ENCODE measurements at places on chromosomes 5 and 9.
A peak's percentile ranks its signal among the peaks of the same experiment; 100 is the strongest.

DNA sequence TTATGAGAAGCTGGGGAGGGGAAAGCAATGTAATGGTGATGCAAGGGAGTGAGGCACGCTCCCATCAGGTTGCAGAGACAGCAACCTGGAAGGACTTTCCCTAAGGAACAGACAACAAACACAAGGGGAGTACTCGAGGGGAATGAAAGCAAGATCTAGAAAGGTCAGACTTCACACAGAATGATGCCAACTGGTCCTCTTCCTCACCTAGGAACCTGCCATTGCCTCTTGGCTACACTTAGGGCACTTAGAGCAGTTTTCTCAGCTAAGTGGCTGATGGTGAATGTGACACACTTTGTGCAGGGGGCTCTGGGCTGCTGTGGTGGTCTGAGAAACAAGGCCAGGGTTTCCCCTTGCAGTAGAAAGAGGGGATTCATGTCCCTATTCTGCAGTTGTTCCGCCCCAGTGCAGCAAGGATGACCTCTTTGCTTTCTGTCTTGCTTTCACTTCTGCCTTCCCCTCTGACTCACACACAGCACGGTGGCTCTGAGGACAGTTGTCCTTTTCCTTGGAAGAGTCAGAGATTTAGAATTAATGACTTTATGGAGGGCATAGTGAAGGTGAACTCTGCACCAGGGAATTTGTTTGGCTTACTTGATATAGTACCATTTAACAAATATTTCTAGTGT is 394.0 kb upstream of the KLF4 start:
- DNase-seq, result no peak

DNA sequence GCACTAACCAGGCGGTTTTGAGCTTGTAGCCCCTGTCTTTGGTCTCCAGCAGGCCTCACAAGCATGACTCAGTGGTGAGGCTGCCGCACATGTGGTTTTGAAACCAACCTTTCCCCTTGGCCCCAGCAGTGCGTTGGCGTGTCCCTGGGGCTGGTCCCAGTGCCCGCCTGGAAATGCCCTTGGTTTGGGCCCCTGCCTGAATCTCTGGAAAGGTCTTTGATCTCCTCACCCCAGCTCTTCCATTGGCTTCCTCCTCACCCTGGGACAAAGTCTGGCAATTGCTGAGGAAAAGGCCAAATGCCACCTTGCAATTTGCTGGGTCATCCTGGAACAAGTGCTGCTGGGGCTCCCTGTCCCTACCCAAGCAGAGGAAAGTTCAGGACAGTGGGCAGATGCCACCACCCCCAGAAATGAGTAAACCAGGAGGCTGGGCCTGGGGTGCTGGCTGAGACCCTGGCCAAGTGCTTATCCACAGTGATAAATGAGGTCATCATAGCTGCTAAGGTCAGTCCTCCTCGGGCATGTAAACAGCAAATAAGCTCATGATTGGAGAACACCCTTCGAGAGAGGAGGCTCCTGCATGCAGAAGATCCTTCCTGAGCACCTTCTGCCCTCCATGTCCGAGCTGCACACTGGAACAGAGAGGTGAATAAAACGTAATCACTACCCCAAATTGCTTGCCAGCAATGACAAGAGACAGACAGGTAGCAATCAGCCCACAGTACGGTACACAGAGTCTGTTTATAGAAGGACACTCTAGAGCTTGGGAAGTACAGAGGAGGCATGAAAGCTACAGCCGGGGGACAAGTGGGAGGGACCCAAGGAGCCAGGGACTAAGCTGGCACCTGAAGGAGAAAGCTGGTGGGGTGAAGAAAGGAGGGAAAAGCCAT is 98.9 kb upstream of the CPEB4 start:
- no peak for DNase-seq

GRCh38 chr9:87795178-87795577 is 69.3 kb downstream of the CTSL start:
- DNase-seq, result no peak

GRCh38 chr5:20536813-20537212 is 548.8 kb upstream of the CDH18 start:
- DNase-seq, result no peak

DNA sequence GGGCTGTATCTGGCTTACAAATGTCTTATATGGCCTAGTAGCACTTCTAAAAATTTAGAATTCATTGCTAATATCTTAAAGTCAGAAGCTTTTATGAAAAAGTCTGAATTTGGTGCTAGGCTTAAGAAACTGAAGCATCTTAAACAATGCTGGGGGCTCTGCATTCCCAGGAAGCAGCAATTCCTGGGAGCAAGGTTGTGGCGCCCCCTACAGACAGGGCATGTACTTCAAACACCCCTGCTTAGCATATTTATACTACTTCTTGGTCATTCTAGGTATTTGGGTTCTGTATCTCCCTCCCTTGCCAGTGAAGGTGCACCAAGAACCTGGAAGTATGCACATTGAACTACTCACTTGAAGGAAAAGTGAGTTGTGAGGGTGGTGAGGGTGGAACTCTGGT is 64.6 kb upstream of the GRIA1 start:
- DNase-seq, result no peak

DNA sequence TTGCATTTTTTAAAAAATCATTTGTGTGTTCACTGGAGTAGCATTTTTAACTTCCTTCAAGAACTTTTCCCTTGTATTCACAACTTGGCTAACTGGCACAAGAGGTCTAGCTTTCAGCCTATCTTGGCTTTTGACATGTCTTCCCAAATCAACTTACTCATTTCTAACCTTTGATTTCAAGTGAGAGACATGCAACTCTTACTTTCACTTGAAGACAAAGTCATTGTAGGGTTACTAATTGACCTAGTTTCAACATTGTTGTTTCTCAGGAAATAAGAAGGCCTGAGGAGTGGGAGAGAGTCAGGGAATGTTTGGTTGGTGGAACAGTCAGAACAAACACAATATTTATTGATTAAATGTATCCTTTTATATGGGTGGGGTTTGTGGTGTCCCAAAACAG is 95.0 kb upstream of the C9orf72 start:
- DNase-seq, result no peak

DNA sequence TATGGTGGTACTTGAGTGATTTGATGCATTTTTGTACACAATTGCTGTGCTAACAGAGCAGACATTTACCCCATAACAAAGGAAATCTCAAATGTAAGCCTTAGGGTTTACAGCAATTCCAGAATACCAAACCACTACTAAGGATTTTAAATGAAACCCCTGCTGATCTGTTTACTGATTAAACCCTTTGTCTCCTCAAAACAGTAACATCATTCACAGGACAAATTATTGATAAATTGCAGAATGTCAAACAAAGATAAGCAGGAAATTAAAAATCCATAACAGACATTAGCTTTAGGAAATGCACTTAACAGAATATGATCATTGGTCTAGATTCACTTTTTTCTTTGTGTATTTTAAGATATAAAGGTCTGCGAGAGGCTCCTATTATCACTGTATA is 1016.4 kb upstream of the DMAC1 start:
- DNase-seq, result no peak

DNA sequence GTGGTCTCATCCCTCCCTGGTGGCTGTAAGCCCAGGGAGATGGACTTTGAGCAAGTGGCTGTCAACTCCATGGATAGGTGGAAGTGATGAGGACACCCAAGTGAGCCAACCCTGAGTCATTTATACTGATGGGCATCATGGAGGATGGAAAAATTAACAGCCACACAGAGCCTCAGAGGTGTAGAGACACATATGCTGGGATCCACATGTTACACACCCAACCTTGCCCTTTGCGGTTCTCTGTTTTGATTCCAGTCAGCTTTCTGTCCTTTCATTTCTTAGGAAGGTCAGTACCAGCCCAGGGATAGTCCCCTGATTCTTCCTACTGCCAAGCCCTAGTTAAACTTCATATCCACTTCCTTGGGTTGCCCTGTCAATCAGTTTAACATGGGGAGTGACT is 51.9 kb downstream of the PSAT1 start:
- no peak for DNase-seq

DNA sequence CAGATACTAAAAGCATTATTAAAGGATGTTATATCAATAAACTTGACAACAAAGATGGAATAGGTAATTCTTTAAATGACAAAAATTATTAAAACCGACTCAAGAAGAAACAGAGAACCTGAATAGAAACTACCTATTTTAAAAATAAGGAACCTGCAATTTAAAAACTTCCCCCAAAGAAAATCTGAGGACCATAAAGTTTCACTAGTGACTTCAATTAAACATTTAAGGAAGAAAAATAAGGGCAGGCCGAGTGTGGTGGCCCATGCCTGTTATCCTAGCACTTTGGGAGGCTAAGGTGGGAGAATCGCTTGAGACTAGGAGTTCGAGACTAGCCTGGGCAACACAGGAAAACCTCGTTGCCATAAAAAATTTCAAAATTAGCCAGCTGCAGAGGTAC is 99.6 kb downstream of the FANCC start:
- no peak for DNase-seq

DNA sequence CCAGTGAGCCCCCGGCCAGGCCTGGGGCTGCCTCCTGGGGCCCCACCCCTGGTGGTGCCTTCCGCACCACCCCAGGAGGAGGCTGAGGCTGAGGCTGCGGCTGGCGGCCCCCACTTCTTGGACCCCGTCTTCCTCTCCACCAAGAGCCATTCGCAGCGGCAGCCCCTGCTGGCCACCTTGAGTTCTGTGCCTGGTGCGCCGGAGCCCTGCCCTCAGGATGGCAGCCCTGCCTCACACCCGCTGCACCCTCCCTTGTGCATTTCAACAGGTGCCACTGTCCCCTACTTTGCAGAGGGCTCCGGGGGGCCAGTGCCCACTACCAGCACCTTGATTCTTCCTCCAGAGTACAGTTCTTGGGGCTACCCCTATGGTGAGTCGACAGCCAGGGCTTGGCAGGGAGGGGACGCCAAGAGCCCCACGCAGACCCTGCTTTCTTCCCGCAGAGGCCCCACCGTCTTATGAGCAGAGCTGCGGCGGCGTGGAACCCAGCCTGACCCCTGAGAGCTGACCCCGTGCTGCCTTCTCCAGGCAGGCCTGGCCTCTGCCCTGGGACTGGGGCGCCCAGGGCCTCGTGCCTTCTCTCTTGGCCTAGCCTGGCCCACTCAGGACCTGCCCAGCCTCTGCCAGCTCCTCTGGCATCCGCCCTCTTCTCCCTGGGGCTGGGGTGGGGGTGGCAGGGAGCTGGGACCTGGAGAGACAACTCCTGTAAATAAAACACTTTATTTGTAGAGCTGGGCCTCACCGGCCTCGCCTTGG is 4.0 kb upstream of the EHMT1 start:
- DNase-seq, result peak; percentile 32

DNA sequence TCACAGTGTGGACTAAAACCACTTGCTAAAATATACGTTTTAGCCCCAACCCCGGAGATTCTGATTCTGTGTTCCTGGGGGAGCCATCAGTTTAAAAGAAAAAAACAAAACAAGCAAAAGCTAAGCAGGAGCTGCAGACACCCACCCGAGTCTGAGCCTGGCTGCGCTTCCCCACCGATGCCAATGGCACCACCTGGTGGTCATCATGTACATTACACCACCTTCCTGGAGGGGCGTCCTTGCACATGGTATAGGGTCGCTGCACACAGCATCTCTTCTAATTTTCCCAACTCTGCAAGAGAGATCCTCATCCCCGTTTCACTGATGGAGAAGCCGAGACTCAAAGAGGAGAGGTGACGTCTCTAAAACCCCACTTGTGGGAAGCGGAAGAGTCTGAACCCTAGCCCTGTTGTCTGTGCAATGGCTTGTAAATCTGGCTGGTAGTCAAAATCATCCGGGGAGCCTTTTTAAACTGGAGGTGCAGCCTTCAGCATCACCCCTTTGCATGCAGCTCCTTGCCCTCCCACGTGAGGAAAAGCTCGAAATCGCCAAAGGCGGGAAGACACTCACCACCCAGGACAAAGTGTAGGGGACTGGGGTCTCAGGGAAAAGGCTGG is 23.1 kb upstream of the CNOT6 start:
- DNase-seq, result peak; percentile 56
